ENCODE measurements at places on chromosomes 5 and 9. TPM values are rescaled to one million over a fixed set of nuclear protein-coding genes. Genes with fewer than 3 reads are reported as not detected.
A peak's percentile ranks its signal among the peaks of the same experiment; 100 is the strongest.

Gene FABP6
- not detected for total RNA-seq

Gene FAM78A
- 4.2 TPM for total RNA-seq

Gene PCDHGC3
- total RNA-seq, result 71.4 TPM

Gene FAXDC2
- 60.9 TPM for total RNA-seq

Gene CARTPT
- total RNA-seq, result not detected

Gene PCDHGB4
- 9.0 TPM for total RNA-seq

Gene MYOT
- 10.9 TPM for total RNA-seq

Gene NR2F1
- total RNA-seq, result 181 TPM

GRCh38 chr5:79133657-79134451, 22.2 kb downstream of the BHMT start:
- peak; percentile 82 for DNase-seq

- no peak for DNase-seq
Observed at GRCh38 chr5:67249590-67249895, 52.9 kb upstream of the CD180 start.

GRCh38 chr5:175715627-175716522, 58.0 kb downstream of the HRH2 start:
- DNase-seq, result peak; percentile 39

GRCh38 chr5:60447488-60447920, 252.5 kb downstream of the DEPDC1B start:
- DNase-seq, result no peak

DNA sequence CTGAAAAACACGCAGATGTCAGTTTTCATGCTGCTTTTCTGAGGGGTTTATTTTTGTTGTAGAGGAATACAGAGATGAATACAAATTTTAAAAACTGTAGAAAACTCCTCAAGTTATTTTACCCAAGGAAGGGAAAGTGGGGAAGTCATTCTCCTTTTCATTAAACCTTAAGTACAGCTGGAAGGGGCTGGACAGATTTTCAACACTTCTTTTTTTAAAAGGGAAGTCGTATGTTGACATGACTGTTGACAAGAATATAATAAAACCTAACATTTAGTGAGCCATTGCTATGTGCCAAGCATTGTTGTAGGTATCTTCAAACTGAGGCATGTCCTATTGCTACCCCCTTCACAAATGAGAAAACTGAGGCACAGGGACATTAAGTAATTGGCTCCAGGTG, 235.7 kb upstream of the ELL2 start:
- no peak for DNase-seq

DNA sequence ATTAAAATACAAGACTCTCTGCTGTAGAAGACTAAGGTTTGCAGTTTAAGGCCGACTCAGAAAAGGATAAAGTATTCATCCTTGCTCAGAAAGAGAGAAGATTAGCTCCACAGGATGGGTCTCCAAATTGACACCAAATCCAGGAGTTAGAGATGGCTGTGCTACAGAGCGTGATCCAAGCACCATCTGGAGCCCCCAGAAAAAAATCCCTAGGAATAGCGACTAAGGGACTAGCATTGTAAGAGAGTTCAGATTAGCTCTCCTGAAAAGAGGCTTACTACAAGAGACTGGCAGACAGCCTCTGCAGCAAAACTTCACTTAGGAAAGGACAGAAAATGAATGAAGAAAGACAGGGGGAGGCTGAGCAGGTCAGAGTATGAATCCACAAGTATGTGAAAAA, 3.7 kb downstream of the SIL1 start:
- no peak for DNase-seq

GRCh38 chr9:80605129-80605528, 1033.4 kb downstream of the TLE4 start:
- no peak for DNase-seq

GRCh38 chr9:78856144-78856543, 559.2 kb downstream of the PSAT1 start:
- DNase-seq, result no peak

GRCh38 chr9:136741883-136742571, 713 bp downstream of the LCN10 start:
- DNase-seq, result no peak

All from sciatic nerve (tissue), 2 donors.